Heart left ventricle (tissue), 16 donors: ENCODE measurements at places on chromosomes 16 and 17. TPM values are rescaled to one million over a fixed set of nuclear protein-coding genes. Genes with fewer than 3 reads are reported as not detected.

- no peak for DNase-seq
Observed at GRCh38 chr17:80786887-80787286, 204.8 kb upstream of the CHMP6 start.

DNA sequence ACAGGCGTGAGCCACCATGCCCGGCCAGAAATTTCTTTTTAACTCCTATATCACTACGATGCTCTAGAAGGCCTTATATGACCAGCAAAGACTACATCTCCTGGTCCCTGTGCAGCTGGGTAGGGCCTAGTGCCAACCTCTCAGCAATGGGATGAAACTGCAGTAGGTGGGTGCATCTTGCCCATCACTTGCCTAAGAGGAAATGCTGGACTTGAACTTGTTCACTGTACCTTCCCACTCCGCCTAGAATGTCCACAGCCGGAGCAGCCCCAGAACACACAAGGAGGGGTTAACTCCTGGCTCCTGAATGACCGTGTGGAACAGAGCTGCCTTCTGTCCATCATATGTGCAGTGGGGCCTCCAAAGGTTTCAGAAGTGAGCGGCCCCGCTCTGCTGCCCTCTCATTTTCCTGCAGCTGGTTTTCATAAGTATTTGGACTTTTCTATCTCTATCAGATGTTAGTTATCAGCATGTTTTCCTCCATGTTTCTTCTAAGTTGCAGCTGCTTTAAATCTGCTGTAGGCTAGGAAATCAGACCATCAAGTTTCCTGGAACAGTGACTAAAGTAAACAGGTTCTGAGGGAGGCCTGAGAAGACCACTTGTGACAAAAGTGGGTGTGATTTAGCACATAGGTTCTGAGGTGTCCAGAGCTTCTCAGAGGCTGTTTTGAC lies 52.5 kb downstream of the WSB1 start:
- no peak for DNase-seq

MED1 gene
- 7.2 TPM for polyA plus RNA-seq

AHSP gene
- not detected for polyA plus RNA-seq

MNT gene
- polyA plus RNA-seq, result 7.2 TPM

ACSF2 gene
- polyA plus RNA-seq, result 20.0 TPM

DNA sequence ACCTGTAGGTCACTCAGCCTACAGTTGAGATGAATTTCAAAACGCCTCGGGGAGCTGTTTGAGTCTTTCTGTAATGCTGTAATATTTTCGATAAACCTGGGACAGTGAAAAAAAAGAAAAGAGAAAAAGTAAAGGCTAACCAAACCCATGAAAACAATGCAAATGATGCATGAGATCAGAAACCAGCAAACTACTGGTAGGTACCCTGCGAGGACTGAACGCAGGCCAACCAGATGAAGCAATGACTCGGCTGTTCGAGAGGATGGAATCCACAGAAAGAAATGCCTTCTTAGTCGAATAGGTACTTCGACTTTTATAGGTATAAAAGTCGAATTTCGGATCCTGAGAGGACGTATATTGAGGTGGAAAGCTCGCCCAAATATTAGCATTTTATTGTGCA lies 509 bp upstream of the ATAD5 start:
- DNase-seq, result no peak

- DNase-seq, result no peak
Observed at GRCh38 chr16:17520561-17520960, 49.8 kb upstream of the XYLT1 start.

DNA sequence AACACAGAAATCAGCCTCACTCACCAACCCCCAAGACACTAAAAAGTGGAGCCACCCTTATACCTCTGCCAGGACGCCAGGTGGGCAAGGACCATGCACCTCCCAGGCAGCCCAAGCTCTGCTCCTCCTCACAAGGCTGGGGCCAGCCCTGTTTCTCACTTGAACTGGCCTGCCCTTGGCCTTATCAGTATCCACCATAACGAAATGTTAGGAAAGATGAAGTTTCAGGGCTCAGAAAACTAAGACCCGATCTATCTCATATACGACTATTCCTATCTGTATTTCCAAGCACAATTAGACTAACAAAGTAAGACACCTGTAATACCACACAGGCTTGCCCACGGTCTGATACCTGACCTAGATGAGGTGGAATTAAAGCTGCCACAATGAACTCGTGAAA lies 6.9 kb downstream of the FBXO31 start:
- no peak for DNase-seq

TRPV2 gene
- 5.2 TPM for polyA plus RNA-seq

EPX gene
- not detected for polyA plus RNA-seq

IKZF3 gene
- 0.11 TPM for polyA plus RNA-seq

GRCh38 chr16:63066552-63066951 lies 1030.3 kb upstream of the CDH8 start:
- no peak for DNase-seq

DNA sequence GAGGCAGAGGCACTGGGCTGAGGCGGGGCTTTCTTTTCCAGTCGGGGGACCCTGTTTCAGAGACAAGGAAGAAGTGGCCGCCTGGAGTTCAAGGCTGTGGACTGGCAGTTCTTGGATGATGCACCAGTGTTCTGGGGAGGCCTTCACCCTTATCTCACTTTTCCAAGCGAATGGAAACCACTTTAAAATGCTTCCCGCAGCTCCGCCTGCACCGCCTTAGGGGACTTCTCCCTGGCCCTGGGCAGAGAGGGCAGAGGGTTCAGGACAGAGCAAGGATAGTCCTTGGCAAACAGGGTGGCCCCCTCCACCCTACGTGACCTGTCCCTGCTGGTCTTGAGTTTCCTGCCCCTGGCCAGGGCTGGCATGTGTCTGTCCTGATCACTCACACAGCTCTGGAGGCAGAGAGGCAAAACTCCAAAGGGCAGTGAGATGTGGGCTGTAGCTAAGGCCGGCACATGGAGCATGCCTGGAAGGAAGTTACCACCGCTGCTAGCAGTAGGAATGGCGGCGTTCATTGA lies 20.6 kb downstream of the RTN4RL1 start:
- DNase-seq, result no peak

DNA sequence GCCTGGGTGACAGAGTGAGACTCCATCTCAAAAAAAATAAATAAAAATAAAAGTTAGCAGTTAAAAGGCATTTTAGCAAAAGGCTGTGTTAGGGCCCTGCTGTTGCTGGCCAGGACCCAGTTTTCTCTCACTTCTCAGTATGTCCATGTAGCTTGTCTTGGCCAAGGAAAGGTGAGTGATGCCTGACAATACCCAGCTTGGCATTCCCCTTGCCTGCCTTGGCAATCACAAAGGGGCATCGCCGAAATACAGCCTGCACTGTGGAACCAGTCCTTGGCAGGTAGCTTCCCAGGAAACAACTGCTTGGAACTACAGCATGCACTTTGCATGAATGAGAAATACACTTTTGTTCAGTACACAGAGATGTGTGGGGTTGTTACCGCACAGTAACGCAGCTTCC lies 61.7 kb downstream of the DNAH17 start:
- DNase-seq, result no peak

DNA sequence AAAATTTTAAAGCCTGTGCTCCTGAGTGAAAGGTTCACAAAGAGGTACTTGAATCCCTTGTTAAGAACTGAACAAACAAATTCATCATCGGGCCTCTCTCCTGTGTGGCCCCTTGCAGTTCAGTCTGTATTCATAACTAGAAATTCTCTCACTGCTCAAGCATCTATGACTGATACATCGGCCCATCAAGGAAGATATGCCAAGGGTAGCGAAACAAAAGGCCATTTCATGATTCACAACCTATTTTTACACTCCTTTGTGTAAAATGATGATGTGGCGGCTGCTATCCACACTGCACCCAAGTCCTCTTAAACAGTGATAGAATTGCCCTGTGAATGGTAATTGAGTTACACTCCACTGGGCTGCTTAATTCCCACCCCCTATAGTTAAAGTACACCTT lies 204.6 kb downstream of the STX8 start:
- no peak for DNase-seq

- no peak for DNase-seq
Observed at GRCh38 chr17:51805185-51805584, 353.3 kb downstream of the CA10 start.

CCDC154 gene
- 0.14 TPM for polyA plus RNA-seq

DNA sequence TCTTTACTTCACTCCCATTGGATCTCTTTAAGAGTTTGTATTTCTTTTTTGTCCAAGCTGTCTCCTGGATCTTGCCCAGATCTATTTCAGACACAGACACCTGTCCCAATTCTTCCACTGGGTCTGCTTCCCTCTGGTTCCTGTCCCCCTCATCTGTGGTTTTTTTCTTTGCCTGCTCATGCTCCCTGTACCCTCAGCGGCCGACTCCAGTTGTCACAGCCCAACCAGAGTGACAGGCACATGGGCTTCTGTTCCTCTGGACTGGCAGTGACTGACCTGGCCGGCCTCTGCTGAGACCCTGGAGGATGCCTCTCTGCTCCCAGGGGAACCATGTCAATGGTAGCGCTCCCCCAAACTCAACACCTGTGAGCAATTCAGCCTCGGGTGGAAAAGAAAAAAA lies 142.6 kb downstream of the WSCD1 start:
- DNase-seq, result no peak

- DNase-seq, result no peak
Observed at GRCh38 chr17:78159575-78160158, 8.7 kb upstream of the SYNGR2 start.
